ENCODE measurements at places on chromosomes 3 and 15.

DNA sequence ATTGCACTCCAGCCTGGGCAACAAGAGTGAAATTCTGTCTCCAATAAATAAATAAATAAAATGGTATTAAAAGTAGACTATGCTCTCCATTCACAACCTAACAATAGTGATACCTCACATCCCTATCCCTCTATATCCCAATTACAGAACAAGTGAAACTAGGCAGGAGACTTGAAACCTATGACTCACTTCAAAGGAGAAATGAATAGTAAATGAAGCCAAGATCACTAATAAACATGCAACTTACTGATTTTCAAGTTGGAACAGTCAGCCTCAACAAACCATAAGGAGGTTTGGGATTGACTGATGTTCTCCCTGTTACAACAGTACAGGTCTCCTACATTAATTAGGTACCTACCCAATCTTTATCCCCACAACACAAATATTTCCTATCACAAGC lies 103.4 kb downstream of the GSK3B start:
- no peak for DNase-seq

DNA sequence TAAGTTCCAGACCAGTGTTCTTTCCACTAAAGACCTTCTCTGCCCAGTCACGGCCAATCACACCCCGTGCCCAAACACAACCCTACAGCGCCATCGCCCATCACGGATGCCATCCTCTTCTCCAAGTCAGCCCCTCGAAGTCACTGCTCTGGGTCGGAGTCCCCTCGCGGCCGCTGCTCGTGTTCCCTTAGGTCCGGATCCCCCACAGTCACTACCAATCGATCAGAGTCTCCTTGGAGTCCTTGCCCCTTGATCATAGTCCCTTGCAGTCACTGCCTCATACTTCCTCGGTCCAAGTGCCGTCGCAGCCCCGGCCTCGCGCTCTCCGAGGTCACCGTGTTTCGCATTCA lies 461 bp downstream of the PCYT1A start:
- DNase-seq = no peak

DNA sequence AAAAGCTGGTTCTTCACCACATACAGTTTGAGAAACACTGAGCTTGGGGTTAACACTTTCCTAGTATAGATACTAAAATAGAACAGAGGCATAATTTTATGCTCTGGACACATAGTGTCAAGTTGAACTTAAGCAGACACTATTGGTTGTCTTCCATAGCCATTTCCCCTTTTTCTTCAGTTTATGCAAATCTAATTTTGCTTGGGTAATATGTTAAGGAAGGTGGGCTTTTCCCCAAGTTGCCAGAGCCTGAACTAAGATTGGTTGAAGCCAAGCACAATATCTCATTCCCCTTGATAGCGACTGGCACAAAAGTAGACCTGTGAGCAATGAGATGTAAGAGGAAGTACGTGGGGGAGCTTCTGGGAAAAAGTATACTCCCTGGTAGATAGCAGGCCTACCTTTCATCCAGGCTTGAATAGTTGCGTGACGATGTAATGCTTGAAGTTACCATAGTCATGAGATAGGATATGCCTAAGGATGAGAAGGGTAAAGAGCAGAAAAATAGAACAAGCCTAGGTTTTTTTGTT lies 4.5 kb upstream of the POPDC2 start:
- DNase-seq = no peak

DNA sequence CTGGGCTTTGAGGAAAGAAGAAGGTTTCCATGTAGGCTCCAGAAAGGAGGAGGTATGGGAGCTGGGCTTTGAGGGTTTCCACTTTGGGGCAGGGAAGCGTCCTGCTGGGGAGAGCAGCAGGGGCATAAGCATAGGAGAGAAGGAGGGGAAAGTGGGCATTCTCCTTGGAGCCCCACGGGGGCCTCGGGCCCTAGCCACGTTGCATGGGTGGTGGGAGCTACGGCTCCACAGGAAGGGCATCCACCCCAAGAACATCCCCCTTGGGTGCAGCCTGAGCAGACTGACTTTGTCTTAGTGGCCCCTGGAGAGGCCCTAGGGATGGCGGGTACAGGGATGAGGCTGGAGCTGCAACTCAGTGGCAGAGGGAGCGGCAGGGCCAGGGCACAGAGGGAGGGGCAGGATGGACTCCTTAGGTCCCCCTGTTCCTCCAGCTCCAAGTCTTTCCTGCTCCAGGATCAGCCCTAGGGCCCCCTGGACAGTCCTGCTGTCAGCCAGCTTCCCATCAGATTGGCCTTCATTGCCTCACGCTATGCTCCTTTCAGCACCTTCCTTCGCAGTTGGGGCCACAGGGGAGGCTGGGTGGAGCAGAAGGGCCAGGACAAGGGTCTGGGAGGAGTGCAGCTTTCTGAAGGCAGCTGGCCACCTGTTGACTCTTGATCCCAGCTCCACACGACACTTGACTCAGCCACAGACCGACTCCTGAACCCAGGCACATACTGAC lies 22.9 kb downstream of the PRR20G start:
- DNase-seq = no peak

DNA sequence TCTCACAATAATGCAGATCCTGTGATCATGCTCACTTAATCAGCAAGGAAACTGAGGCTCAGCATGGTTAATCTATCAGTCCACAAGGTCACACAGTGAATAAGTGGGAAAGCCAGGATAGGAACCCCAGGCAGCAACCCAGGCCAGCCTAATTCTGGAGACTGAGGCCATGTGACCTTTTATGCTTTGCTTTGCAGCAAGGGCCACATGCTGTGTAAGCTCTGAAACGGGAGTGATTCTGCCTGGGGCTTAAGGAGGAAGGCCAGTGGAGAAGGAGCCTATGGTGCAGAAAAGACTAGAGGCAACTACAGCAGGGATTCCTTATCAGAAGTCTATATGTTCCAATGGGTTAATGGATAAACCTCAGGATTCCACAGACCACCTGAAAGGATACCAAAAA lies 157.6 kb upstream of the PPP2R3A start:
- no peak for DNase-seq

- no peak for DNase-seq
Measured at GRCh38 chr3:125318871-125319270, 56.3 kb downstream of the ZNF148 start.

- no peak for DNase-seq
Measured at GRCh38 chr3:36248374-36248773, 131.9 kb upstream of the STAC start.

GRCh38 chr3:47874913-47875312 lies 72.0 kb downstream of the DHX30 start:
- no peak for DNase-seq

DNA sequence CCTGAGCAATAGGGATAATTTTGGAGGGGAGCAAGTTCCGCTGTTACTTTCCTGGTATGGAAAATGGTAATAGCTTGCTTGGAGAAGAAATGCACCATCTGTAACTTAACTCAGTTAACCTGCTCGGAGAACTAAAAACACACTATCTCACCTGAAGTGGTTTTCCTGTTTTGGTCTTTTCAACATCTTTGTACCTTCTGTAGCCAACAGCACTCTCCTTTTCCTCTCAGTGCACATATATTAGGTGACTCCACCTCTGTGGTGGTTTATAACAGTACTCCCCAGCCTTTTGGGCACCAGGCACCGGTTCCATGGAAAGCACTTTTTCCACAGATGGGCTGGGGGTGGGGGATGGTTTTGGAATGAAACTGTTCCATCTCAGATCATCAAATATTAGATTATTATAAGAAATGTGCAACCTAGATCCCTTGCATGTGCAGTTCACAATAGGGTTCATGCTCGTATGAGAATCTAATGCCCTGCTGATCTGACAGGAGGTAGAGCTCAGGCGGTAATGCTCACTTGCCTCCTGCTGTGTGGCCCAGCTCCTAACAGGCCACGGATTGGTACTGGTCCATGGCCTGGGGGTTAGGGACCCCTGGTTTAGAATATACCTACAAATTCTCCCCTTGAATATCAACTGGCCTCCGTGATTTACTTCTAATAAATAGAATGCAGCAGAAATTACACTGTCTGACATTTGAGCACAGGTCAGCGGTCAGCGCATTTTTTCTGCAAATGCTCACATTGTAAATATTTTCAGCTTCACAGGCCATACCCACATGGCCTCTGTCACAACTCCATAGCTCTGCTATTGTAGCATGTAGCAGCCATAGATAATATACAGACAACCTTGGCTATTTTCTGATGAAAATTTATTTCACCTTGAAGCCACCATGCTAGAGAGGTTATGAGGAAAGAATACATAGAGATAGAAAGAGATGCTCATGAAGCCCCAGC lies 83.8 kb upstream of the SUCLG2 start:
- DNase-seq = peak; percentile 51

GRCh38 chr3:16940769-16941700 lies 56.3 kb downstream of the PLCL2 start:
- DNase-seq = no peak

All from CD4-positive, CD25-positive, alpha-beta regulatory T cell (primary cell).